NCI-H526 treated with DMSO at 0.1 percent for 48 hours (cell line): ENCODE measurements at places on chromosomes 4 and X.

- DNase-seq = no peak
Observed at GRCh38 chr4:7323461-7323871, 111.3 kb downstream of the PSAPL1 start.

DNA sequence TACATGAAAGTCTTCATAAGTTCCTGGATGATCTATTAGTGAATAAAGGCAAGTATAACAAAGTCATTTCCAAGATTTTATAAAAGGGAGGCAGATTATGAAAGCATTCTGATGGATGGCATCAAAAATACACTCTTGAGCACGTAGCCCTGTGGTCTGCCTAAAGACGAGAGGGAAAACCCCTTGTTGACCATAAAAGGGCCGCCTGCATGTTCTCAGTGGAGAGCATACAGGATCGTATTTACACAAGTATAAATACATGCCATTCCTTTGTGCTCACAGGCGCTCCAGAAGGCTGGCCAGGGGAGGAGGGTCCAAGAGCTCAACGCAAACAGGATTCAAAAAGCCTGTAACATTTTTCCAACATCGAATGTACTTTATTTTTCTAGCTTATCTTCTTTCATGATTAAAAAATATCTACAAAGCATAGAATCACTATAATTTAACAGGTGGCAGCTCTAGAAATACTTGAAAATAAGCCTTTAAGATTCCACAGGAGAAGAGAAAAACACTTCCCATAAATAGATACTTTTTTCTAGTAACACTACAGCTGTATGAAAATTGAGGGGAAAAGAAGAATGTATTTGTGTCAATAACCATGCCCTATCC, 29.6 kb downstream of the PDGFC start:
- peak; percentile 46 for DNase-seq

DNA sequence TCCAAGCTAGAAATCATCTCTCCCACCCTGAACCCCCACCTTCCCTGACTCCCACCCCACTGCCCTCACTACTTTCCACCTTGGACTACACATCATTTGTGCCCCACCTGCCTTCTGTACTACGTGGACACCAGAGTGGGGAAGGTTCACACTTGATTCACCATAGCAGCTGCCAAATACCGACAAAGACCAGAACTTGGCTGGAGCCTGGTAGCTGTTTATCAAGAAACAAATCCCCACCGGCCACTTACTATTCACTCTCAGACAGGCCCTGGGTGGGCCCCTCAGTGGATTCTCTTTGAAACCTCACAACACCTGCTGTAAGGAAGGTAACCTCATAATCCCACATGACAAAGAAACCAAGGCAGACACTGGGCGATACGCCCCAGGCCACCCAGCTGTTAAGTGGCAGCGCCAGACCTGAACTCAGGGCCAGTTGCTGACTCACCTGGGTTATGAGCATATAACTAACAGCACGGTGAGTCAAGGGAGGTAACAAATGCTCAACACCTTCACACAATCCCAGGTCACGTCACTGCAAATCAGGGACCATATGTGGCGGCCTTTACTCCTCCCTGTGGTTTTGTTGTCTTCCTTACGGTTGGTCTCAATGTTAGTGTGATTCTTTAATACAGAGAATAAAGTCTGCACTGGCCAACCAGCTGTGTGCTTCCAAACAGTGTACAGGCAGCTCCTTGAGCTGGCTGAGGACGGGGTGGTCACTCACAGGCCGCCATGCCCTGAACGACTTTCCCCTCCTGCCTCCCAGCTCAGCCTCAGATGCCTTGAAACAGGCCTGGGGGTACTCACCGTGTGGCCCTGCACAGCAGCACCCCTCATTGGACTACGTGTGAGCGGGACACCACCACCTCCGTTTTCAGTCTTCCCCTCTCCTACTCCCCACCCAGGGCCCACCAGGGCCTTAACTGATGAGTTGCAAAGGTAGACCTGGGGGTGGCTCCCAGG, 7.5 kb downstream of the WDR1 start:
- DNase-seq = no peak

DNA sequence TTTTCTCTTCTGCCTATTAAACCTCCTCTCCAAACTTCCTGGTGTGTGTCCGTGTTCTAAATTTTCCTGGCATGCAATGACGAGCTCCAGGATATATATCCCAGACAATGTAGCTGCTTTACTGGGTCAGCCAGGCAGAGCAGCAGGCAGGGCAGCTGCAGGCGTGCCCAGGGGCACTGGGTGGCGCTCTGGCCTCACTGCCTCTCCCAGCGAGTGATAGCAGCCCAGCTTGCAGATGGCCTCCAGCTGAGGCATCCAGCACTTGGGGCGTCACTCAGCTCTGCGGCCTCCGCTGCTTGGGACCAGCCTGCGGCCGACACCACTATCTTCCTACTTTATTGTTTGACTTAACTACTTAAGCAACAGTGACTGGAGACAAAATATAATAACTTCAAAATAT, 23.0 kb upstream of the UBA6 start:
- no peak for DNase-seq

GRCh38 chr4:768995-769394, 56.9 kb downstream of the CPLX1 start:
- no peak for DNase-seq

DNA sequence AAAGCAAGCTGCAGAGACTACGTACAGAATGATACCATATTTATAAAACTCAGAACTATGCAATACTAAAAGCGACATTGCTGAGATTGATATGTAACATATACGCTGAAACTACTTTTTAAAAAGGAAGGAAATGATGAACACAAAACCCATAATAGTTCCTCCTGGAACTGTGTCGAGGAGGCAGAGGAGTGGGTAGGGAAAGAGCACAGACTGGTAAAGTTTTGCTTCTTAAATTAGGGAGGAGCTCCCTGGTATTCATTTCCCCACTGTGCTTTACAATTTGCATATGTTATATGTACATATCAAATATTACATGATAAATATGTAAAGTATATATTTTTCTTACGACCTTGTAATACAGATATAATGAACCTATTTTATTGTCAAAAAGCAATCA, 13.9 kb downstream of the UFSP2 start:
- no peak for DNase-seq
